ENCODE measurements at places on chromosomes 11 and 22.
A peak's percentile ranks its signal among the peaks of the same experiment; 100 is the strongest.

- H3K4me3 ChIP-seq: no peak overlapping the region
- H3K27ac ChIP-seq: no peak overlapping the region
- H3K27me3 ChIP-seq: no peaks in the 10 kb centered on the region
- H3K4me1 ChIP-seq: no peaks in the 10 kb centered on the region
- no peaks in the 10 kb centered on the region for H3K36me3 ChIP-seq
Measured at GRCh38 chr11:74086242-74086884, 77.5 kb upstream of the UCP3 start.

DNA sequence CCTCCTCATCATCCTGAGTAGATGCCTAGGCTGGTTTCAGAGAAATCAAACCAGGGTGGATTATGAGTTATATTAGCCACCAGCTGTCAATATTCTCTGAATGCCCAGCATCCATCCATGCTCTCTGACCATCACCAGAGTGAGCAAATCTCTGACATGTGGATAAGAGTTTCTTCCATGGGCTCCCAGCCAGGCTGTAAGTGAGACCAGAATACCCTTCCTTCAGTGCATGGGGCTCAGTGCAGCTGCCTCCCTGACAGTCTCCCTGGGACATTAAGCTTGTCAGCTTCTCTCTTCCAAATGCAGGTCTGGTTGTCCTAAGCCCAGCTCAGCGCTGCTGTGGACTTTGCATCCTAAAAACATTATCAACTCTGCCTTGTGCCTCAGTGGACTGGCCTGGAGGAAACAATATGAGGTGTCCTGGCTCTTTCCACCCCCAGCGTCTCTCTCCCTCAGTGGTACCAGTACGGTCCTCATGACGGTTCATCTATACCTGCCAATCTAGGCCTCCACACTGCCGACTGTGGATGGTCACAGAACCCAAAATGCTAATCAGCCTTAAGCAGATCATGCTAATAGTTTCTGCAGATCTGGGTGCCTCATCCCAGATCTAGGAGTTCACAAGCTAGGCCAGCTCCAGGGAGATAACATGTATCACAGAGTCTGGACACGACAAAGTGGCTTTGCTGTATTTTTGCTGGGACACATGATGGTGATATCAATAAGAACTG, 41.6 kb upstream of the PRAME start:
- H3K4me1 ChIP-seq: no peaks in the 10 kb centered on the region
- DNase-seq: no peak
- no peak overlapping the region for H3K27ac ChIP-seq
- H3K27me3 ChIP-seq: no peaks in the 10 kb centered on the region

GRCh38 chr11:108206969-108207682, 15.3 kb downstream of the NPAT start:
- no peak overlapping the region for H3K4me3 ChIP-seq
- peaks cover 72% of the 10 kb centered on the region for H3K36me3 ChIP-seq
- DNase-seq: no peak
- H3K4me1 ChIP-seq: no peaks in the 10 kb centered on the region
- no peak overlapping the region for H3K27ac ChIP-seq

GRCh38 chr11:118633979-118634378, 26.6 kb downstream of the PHLDB1 start:
- H3K4me3 ChIP-seq: no peak overlapping the region
- no peak overlapping the region for H3K27ac ChIP-seq
- no peaks in the 10 kb centered on the region for H3K27me3 ChIP-seq
- no peak for DNase-seq

GRCh38 chr22:37933711-37934376, 19.6 kb downstream of the C22orf23 start:
- DNase-seq: peak; percentile 76
- H3K36me3 ChIP-seq: peaks cover 64% of the 10 kb centered on the region
- peaks cover 29% of the 10 kb centered on the region for H3K4me1 ChIP-seq
- H3K27ac ChIP-seq: peak overlapping the region; percentile 40

DNA sequence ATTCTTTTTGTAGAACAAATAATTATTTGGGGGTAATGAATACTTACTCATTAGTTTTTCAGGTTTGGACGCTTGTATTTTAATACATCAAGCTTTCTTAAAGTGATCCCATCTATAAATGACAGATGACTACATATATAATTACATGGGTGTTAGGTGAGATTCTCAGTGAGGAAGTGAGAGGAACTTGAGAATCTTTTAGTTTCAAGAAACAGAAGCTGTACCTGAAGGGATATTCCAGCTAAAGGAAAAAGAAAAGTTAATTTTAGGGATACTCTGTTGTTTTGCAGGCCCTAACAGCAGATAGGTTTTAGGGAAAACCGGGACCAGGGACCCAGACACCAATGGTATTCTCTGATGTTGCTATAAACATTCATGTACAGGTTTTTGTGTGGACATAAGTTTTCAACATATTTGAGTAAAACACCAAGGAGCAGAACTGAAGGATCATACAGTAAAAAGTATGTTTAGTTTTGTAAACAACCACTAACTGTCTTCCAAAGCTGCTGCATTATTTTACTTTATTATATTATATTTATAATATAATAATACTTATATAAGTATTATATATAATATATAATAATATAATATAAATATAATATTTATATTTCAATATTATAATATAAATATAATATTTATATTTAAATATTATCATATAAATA, 24.1 kb upstream of the PHOX2A start:
- DNase-seq: no peak
- H3K36me3 ChIP-seq: no peaks in the 10 kb centered on the region
- peaks cover 8% of the 10 kb centered on the region for H3K27me3 ChIP-seq
- H3K4me3 ChIP-seq: no peak overlapping the region
- H3K4me1 ChIP-seq: peaks cover 9% of the 10 kb centered on the region

- H3K27me3 ChIP-seq: peaks cover 76% of the 10 kb centered on the region
- H3K36me3 ChIP-seq: no peaks in the 10 kb centered on the region
- H3K4me1 ChIP-seq: no peaks in the 10 kb centered on the region
- no peak overlapping the region for H3K4me3 ChIP-seq
- H3K27ac ChIP-seq: no peak overlapping the region
Measured at GRCh38 chr11:65801153-65801987, 14.5 kb downstream of the OVOL1 start.

GRCh38 chr11:1943977-1944376, 3.2 kb upstream of the MRPL23 start:
- peak; percentile 47 for DNase-seq
- no peak overlapping the region for H3K4me3 ChIP-seq
- no peaks in the 10 kb centered on the region for H3K36me3 ChIP-seq
- H3K27me3 ChIP-seq: no peaks in the 10 kb centered on the region

- no peak for DNase-seq
- H3K27ac ChIP-seq: peak overlapping the region; percentile 77
- no peaks in the 10 kb centered on the region for H3K27me3 ChIP-seq
Measured at GRCh38 chr11:128576555-128576954, 10.8 kb downstream of the ETS1 start.

GRCh38 chr22:40118979-40119378, 58.7 kb upstream of the TNRC6B start:
- no peaks in the 10 kb centered on the region for H3K36me3 ChIP-seq
- no peaks in the 10 kb centered on the region for H3K27me3 ChIP-seq
- no peak overlapping the region for H3K27ac ChIP-seq
- peak; percentile 39 for DNase-seq
- H3K4me3 ChIP-seq: no peak overlapping the region

GRCh38 chr11:57762235-57762861, 746 bp downstream of the CTNND1 start:
- H3K4me1 ChIP-seq: peaks cover 17% of the 10 kb centered on the region
- H3K27me3 ChIP-seq: no peaks in the 10 kb centered on the region
- DNase-seq: peak; percentile 34
- peak overlapping the region; percentile 52 for H3K4me3 ChIP-seq

GRCh38 chr11:77127920-77128691, at the start of gene MYO7A:
TSS of gene MYO7A (plus strand) at chr11:77128246. CDS start at chr11:77130635, 2,389 bp downstream.
- H3K27ac ChIP-seq: no peak within 1 kb of the TSS
- peaks cover 16% of the 10 kb centered on the region for H3K4me1 ChIP-seq
- peak; percentile 76 for DNase-seq
- H3K27me3 ChIP-seq: no peaks in the 10 kb centered on the region

GRCh38 chr11:125117429-125117828, 6.0 kb upstream of the TMEM218 start:
- no peaks in the 10 kb centered on the region for H3K36me3 ChIP-seq
- peaks cover 4% of the 10 kb centered on the region for H3K27me3 ChIP-seq
- no peak overlapping the region for H3K4me3 ChIP-seq
- no peak for DNase-seq

DNA sequence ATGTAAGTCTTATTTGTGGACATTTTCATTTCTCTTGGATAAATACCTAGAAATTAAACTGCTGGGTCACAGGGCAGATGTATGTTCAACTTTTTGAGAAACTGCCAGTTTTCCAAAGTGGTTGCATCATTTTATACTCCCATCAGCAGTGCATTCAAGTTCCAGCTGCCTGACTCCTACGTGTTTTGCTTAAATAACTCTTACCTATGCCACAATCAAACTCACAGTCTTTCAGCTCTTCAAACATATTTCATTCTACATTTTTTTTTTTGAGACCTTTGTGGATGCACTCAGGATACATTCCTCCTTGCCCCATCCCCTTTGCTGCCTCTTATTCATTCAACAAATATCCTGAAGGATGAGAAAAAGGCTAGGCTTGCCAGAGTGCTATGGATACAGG, 9.2 kb downstream of the TCF20 start:
- DNase-seq: no peak
- no peak overlapping the region for H3K27ac ChIP-seq
- H3K4me1 ChIP-seq: peaks cover 4% of the 10 kb centered on the region
- H3K27me3 ChIP-seq: no peaks in the 10 kb centered on the region
- H3K36me3 ChIP-seq: no peaks in the 10 kb centered on the region

GRCh38 chr22:48021991-48022401, 1259.5 kb downstream of the TBC1D22A start:
- no peaks in the 10 kb centered on the region for H3K27me3 ChIP-seq
- no peaks in the 10 kb centered on the region for H3K36me3 ChIP-seq
- H3K4me1 ChIP-seq: no peaks in the 10 kb centered on the region
- DNase-seq: no peak
- H3K4me3 ChIP-seq: no peak overlapping the region

- no peaks in the 10 kb centered on the region for H3K36me3 ChIP-seq
- peaks cover 6% of the 10 kb centered on the region for H3K4me1 ChIP-seq
- H3K4me3 ChIP-seq: no peak overlapping the region
- no peak for DNase-seq
Measured at GRCh38 chr11:19571906-19572305, 140.7 kb upstream of the NAV2 start.

- H3K4me3 ChIP-seq: no peak overlapping the region
- no peak overlapping the region for H3K27ac ChIP-seq
- no peaks in the 10 kb centered on the region for H3K36me3 ChIP-seq
- DNase-seq: no peak
Measured at GRCh38 chr22:24819911-24820461, 14.0 kb downstream of the SGSM1 start.
